ENCODE measurements at places on chromosomes 6 and 20.

- H3K27me3 ChIP-seq, result no peaks in the 10 kb centered on the region
- no peak overlapping the region for H3K4me3 ChIP-seq
- no peaks in the 10 kb centered on the region for H3K4me1 ChIP-seq
- H3K27ac ChIP-seq, result no peak overlapping the region
- DNase-seq, result no peak
These were observed 310.6 kb upstream of the MANEA start for GRCh38 chr6:95266537-95267258.

- H3K27me3 ChIP-seq, result no peaks in the 10 kb centered on the region
- peaks cover 7% of the 10 kb centered on the region for H3K4me1 ChIP-seq
- no peak for DNase-seq
- H3K4me3 ChIP-seq, result peak overlapping the region; percentile 75
- H3K36me3 ChIP-seq, result peaks cover 4% of the 10 kb centered on the region
These were observed 883 bp upstream of the CCDC28A start for GRCh38 chr6:138772596-138773176.

- no peak for DNase-seq
- H3K4me3 ChIP-seq, result no peak overlapping the region
- H3K27ac ChIP-seq, result no peak overlapping the region
- H3K27me3 ChIP-seq, result no peaks in the 10 kb centered on the region
These were observed 77.1 kb upstream of the MRPS10 start for GRCh38 chr6:42294759-42295158.

DNA sequence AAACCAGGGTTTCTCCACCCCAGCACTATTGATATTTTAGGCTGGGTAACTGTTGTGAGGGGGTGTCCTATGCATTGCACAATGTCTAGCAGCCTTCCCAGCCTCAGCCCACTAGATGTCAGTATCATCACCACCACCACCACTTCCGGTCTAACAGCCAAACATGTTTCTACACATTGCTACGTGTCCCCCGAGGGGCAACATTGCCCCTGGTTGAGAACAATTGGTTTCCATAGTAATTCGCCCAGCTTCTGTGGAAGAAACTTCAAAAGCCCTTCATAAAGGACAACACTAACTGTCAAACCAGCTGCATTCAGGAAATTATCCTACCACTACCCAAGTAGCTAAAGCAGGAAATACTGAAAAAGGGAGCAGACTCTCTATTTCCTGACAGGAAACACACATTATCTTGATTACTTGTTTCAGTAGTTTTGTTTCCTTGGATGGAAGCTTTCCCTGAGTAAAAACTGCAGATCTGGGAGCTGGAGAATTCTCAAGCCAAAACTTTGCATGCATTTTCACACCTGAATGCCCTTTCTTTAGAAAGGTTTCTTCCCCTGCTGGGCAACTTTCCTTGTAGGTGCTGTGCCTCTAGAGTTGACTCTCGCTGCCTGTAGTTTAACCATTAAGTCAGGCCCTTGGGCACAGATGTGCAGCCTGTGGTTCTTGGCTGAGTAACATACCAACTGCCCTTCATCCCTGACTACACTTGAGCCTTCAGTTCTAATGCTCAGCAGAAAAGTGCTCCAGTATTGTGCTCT, 23.6 kb downstream of the PKHD1 start:
- no peak overlapping the region for H3K27ac ChIP-seq
- no peak overlapping the region for H3K4me3 ChIP-seq
- H3K27me3 ChIP-seq, result no peaks in the 10 kb centered on the region
- no peaks in the 10 kb centered on the region for H3K4me1 ChIP-seq

DNA sequence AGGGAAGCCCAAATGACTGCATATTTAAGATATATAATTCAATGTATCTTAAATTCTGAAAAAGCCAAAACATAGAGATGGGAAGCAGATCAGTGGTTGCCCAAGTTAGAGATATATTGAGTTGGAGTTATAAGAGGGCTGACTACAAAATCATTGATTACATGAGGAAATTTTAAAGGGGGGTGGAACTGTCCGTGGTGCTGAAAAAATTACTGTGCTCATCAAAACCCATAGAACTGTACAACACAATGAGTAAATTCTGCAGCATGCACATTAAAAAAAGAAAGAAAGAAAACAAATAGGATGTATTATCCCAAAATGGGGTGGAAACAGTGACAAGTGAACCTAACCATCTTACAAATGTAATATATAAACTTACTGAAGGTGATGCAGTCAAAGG, 100.9 kb downstream of the FUT9 start:
- H3K27ac ChIP-seq, result no peak overlapping the region
- no peaks in the 10 kb centered on the region for H3K36me3 ChIP-seq
- peak; percentile 27 for DNase-seq
- H3K4me3 ChIP-seq, result no peak overlapping the region

- no peak overlapping the region for H3K27ac ChIP-seq
- H3K4me1 ChIP-seq, result peaks cover 32% of the 10 kb centered on the region
- no peaks in the 10 kb centered on the region for H3K27me3 ChIP-seq
- DNase-seq, result no peak
- H3K4me3 ChIP-seq, result no peak overlapping the region
These were observed 89.5 kb downstream of the MAP3K7 start for GRCh38 chr6:90497411-90497810.

DNA sequence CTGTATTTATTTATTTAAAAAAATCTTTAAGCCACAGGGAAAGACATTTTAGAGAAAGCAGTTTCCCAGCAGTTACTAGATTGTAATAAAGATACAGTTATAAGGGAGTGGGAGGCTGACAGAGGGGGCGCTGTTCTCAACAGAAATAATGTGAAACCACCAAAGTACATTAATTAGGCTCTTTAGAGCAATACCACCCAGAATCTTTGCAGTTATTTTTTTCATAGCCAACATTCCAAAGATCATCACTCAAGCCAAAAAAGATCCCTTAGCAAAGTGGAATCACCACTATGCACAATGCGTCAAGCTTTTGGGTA, 331.3 kb upstream of the DEFB112 start:
- no peak overlapping the region for H3K27ac ChIP-seq
- no peak overlapping the region for H3K4me3 ChIP-seq
- DNase-seq, result no peak
- no peaks in the 10 kb centered on the region for H3K27me3 ChIP-seq

- no peak for DNase-seq
- no peaks in the 10 kb centered on the region for H3K27me3 ChIP-seq
- H3K4me1 ChIP-seq, result no peaks in the 10 kb centered on the region
These were observed 43.0 kb upstream of the ZBP1 start for GRCh38 chr20:57663241-57663640.

DNA sequence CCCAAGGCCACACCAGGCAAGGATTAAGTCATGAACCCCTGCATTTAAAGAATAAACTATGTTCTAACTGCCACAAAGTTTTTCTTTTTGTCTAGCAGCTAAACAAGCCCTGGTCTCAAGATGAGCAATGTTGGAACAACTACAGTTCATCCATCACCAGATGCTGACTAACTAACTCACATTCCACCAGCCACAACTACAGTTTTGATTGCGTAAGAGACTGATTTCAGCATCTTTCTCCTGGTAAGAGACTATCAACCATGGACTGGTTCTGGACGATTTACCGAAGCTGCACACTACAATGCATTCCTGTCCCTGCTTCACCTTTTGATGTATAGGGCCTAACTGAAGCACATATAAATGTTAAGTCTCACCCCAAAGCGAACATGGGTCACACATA, 43.0 kb downstream of the F13A1 start:
- peaks cover under 1% of the 10 kb centered on the region for H3K4me1 ChIP-seq
- H3K27ac ChIP-seq, result no peak overlapping the region
- H3K36me3 ChIP-seq, result no peaks in the 10 kb centered on the region
- H3K4me3 ChIP-seq, result no peak overlapping the region
- no peak for DNase-seq
- H3K27me3 ChIP-seq, result no peaks in the 10 kb centered on the region

- peaks cover 6% of the 10 kb centered on the region for H3K4me1 ChIP-seq
- peaks cover 5% of the 10 kb centered on the region for H3K36me3 ChIP-seq
- peak overlapping the region; percentile 80 for H3K4me3 ChIP-seq
These were observed 765 bp upstream of the GMDS start for GRCh38 chr6:2245877-2246863.

- H3K27me3 ChIP-seq, result no peaks in the 10 kb centered on the region
- no peak for DNase-seq
- H3K4me3 ChIP-seq, result no peak overlapping the region
- no peak overlapping the region for H3K27ac ChIP-seq
These were observed 15.6 kb downstream of the MANBAL start for GRCh38 chr20:37305079-37305478.

DNA sequence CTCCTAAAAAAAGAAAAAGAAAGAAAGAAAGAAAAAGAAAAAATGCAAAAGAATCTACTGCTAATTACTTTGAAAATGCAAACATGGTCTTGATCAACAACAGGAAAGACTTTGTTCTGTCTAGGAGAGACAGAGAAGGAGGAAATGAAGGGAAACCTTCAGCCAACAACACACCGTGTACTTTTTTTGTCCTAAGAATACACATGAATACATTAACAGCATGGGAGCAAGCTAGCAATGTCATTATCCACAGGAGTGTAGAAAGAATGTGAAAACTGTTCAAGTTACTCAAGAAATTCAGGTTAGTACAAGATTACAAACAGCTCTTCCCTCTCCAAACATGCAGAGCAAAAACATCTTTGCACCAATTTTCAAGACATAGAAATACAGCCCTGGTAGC, 326.3 kb downstream of the UBE3D start:
- no peak overlapping the region for H3K4me3 ChIP-seq
- H3K27ac ChIP-seq, result peak overlapping the region; percentile 53
- H3K36me3 ChIP-seq, result no peaks in the 10 kb centered on the region

DNA sequence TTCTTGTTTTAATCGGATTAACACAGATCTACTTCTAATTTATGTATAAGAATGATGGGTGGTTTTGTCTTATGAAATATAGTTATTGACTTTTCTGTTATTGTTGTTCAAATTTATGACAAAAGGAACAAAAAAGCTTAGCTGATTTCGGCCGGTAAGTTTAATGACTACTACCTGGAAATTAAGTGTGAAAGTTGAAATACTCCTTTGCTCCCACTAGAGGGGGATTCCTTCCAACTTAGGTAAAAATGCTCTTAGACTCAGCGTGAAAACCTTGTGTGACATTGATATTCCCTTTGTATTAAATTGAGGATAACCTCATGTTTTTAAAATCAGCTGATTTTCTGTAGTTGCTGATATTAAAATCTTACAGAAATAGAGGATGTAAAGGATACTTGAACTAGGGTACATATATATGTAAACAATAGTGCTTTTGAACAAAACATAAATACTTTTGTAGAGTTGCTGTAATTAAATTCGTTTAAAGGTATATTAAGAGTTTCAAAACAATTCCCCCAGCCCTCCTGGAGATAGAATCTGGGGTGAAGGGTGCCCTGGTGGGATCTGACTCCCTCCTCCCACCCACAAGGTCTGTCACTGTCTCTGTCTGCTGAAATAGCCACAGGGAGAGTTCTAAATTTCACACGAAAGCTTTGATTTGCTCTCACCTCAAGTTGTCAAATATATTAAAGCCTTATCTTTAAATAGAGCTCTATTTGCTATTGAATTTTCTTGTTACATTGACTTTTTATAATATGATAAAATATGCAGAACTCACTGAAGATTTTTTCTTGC, 257.5 kb downstream of the ARID1B start:
- H3K4me1 ChIP-seq, result peaks cover 6% of the 10 kb centered on the region
- no peak overlapping the region for H3K4me3 ChIP-seq
- DNase-seq, result no peak

DNA sequence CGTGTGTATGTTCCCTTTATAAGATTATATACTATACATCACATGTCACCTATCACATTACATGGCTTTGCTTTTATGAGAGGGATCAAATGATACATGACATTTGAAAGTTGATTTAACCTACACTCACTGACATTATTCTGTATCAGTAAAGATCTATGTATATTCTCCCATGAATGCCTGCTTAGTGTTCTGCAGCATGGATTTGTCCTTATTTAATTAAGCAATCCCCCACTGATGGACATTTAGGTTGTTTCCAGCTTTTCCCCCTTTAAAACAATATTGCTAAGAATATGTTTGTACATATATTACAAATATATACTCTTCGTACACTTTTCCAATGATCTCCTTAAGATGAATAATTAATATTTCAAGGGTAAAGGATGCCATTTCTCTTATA, 297.4 kb downstream of the TFAP2C start:
- no peak for DNase-seq
- H3K4me3 ChIP-seq, result no peak overlapping the region
- H3K4me1 ChIP-seq, result peaks cover 6% of the 10 kb centered on the region

DNA sequence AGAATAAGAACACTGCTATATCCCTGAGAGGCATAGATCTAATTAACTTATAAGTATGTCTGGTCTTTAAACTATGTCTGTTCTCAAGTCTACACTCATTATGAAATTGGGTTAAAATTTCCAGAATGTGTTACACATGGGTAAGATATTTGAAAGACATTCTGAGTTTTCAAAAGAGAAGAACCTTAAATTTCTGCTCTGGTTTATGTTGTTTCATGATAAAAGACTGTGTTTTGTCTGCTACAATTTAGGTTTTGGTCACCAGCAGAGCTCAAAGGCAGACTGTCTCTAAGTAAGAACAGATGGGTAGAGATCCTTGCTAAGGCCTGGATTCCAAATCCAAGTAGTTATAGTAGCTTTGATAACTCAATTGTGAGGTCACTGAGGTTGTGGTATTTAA, 6.0 kb downstream of the STMND1 start:
- no peak overlapping the region for H3K4me3 ChIP-seq
- no peak overlapping the region for H3K27ac ChIP-seq
- H3K4me1 ChIP-seq, result no peaks in the 10 kb centered on the region
- no peaks in the 10 kb centered on the region for H3K36me3 ChIP-seq
- no peak for DNase-seq
- H3K27me3 ChIP-seq, result peaks cover 4% of the 10 kb centered on the region

- H3K27me3 ChIP-seq, result no peaks in the 10 kb centered on the region
- no peak overlapping the region for H3K27ac ChIP-seq
- H3K4me3 ChIP-seq, result no peak overlapping the region
- peaks cover 1% of the 10 kb centered on the region for H3K4me1 ChIP-seq
These were observed 172.8 kb upstream of the PMEPA1 start for GRCh38 chr20:57882451-57883161.

GRCh38 chr6:30066082-30066481, 916 bp upstream of the PPP1R11 start:
- peak overlapping the region; percentile 89 for H3K27ac ChIP-seq
- no peak for DNase-seq
- peak overlapping the region; percentile 76 for H3K4me3 ChIP-seq
- H3K27me3 ChIP-seq, result peaks cover 6% of the 10 kb centered on the region

- H3K4me1 ChIP-seq, result peaks cover 1% of the 10 kb centered on the region
- H3K27me3 ChIP-seq, result no peaks in the 10 kb centered on the region
- DNase-seq, result no peak
- H3K4me3 ChIP-seq, result no peak overlapping the region
These were observed 9.0 kb upstream of the TSHZ2 start for GRCh38 chr20:52963131-52963530.

Measured in neuronal stem cell (in vitro differentiated cells).